ENCODE measurements at places on chromosomes 4 and X. TPM values are rescaled to one million over a fixed set of nuclear protein-coding genes. Genes with fewer than 3 reads are reported as not detected.

- DNase-seq: no peak
- no peak overlapping the region for H3K4me3 ChIP-seq
- H3K36me3 ChIP-seq: peaks cover 5% of the 10 kb centered on the region
- H3K27ac ChIP-seq: no peak overlapping the region
- no peaks in the 10 kb centered on the region for H3K27me3 ChIP-seq
These were observed 33.0 kb downstream of the HDX start for GRCh38 chrX:84469226-84469625.

- DNase-seq: no peak
- H3K27ac ChIP-seq: no peak overlapping the region
- no peaks in the 10 kb centered on the region for H3K36me3 ChIP-seq
- peaks cover 4% of the 10 kb centered on the region for H3K27me3 ChIP-seq
These were observed 101.7 kb upstream of the MBNL3 start for GRCh38 chrX:132590350-132591026.

GRCh38 chrX:2910109-2910508 is 19.0 kb downstream of the ARSD start:
- no peak overlapping the region for H3K27ac ChIP-seq
- no peak for DNase-seq
- peaks cover 7% of the 10 kb centered on the region for H3K36me3 ChIP-seq
- no peak overlapping the region for H3K4me3 ChIP-seq

GRCh38 chr4:24515698-24516097 is 68.7 kb downstream of the DHX15 start:
- DNase-seq: no peak
- peaks cover 23% of the 10 kb centered on the region for H3K36me3 ChIP-seq
- no peak overlapping the region for H3K27ac ChIP-seq
- no peak overlapping the region for H3K4me3 ChIP-seq

DNA sequence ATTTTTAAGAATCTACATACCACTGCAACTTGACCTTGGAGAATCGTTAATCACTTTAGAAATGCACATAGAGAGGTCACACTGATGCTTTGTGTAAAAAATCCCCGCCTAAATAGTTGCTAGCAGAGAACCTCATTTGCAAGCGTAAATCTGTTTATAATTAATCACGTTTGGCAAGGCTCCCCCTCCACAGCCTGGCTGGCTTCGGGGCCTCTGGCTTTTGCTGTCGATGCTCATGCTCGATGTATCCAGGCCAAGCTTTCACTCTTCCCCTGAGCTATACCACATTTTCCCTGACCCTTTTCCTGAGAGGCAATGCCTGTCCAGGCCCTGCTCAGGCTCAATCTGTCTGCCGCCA is 23.4 kb downstream of the CYTL1 start:
- H3K27ac ChIP-seq: no peak overlapping the region
- DNase-seq: no peak
- peaks cover 29% of the 10 kb centered on the region for H3K27me3 ChIP-seq
- H3K36me3 ChIP-seq: no peaks in the 10 kb centered on the region

DNA sequence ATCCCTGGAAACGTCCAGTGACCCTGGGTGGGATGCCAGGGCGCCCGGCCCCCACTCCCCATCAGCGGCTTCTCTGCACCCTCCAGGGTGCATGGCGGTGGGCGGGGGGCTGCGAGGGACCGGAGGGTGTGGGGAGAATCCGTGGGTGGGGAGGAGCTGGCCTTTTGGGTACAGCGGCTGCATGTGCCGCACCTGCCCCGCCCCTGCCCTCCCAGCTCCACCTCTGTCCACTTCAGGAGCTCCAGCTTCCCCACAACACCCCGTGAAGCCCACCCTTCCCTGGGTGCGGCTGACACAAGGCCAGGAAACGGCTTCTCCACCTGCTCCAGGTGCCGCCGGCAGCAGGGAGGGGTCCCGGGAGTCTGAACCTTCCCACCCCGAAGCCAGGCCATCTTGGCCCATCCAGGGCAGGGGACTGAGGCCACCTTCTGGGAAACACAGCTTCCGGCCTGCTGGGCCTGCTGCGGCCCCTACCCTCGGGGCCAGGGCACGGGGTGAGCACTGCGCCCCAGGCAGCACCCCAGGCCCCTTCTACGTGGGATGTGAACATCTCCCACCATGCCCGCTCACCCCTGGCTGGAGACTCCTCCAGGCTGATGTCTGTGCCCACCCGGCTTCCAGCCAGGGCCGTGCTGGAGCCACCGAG is 34.6 kb downstream of the CPLX1 start:
- no peak for DNase-seq
- no peak overlapping the region for H3K27ac ChIP-seq
- no peak overlapping the region for H3K4me3 ChIP-seq
- H3K27me3 ChIP-seq: peaks cover 41% of the 10 kb centered on the region

DNA sequence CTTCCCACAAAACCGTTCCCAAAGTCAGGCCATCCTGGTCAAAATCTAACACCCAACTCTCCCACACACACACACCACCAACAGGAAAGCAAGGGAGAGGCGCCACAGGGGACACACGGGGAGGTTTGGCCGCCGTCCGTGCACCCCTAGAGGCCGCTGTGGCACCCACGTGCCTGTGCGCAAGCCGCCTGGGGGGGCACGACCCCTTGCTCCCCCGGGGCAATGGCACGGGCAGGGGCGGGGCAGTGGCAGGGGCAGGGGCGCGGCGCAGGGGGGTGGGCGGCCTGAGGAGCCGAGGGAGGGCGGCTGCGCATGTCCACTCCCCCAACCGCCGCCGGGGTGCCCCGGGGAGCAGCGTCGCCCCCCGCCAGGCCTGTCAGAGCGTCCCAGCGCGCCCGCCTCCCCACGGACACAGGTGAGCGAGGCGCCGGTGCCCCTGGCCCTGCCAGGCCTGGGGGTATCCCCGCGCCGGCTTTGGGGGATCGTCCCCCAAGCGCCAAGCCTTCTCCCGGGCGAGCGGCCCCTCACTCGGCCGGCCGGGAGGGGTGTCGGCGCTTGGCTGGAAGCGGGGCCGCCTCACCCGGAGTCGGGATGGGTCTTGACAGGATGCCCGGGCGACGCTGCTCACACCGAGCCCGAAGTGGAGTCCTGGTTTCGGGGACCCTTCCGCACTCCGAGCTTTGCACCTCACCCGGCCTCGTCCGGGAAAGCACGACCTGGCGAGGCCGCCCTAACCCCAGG is at the start of gene ERAS:
TSS of gene ERAS (plus strand) at position 379 of the 741 bp plus-strand sequence. CDS start 2,611 bp downstream, outside the sequence.
- H3K4me3 ChIP-seq: no peak within 1 kb of the TSS
- H3K27ac ChIP-seq: no peak within 1 kb of the TSS
- H3K36me3 ChIP-seq: no peaks in the 10 kb centered on the region
- DNase-seq: no peak

GRCh38 chr4:83266689-83267088 is 17.9 kb downstream of the COQ2 start:
- peaks cover 10% of the 10 kb centered on the region for H3K36me3 ChIP-seq
- H3K27me3 ChIP-seq: no peaks in the 10 kb centered on the region
- peaks cover 18% of the 10 kb centered on the region for H3K4me1 ChIP-seq
- H3K4me3 ChIP-seq: no peak overlapping the region
- DNase-seq: no peak

GRCh38 chr4:73683456-73683855 is 56.9 kb upstream of the CXCL8 start:
- no peak for DNase-seq
- no peaks in the 10 kb centered on the region for H3K27me3 ChIP-seq

Gene F8A1
- 7.2 TPM for total RNA-seq

Gene PABPC4L
- total RNA-seq: 2.9 TPM
